ENCODE measurements at places on chromosomes 3 and 15. TPM values are rescaled to one million over a fixed set of nuclear protein-coding genes. Genes with fewer than 3 reads are reported as not detected.

Gene EFHB
- total RNA-seq = 0.48 TPM

Gene ZIC1
- total RNA-seq = 21.7 TPM

Gene EXD1
- not detected for total RNA-seq

Gene ACVR2B
- 6.7 TPM for total RNA-seq

Gene NEK10
- total RNA-seq = 2.4 TPM

Gene FHIT
- 5.1 TPM for total RNA-seq

Gene SLC28A2
- total RNA-seq = 0.15 TPM

DNA sequence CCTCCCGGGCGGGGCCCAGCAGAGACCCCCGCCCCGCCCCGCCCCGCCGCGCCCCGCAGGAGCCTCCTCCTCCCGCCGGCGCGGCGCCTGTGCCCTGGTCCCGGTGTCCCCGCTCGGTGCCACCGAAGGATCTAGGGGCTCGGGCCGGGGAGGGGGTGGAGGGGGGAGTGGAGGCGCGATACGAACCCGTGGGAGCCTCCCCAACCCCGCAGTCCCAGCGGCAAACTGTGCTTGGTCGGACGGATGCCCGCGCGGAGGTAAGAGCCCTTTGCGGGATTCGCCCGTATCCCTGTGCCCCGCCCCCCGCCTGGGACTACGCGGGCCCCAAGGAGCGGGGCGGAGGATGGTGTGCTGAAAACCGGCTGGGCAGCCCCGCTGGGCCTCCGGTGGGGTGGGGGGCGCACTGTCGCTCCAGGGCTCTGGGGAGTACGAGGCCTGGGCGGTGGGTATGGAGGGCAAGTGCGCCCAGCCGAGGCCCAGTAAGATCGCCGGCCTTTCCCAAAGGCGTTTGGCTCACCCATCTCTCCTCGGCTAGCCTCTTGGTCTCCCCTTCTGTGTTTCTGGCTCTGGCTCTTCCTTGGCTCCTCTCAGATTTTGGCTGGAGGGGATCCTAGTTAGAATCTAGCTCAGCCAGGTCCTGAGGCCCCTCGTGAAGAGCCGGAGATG is 65.6 kb upstream of the POLG start:
- DNase-seq = no peak

- DNase-seq = no peak
Measured at GRCh38 chr3:115252679-115253078, 105.6 kb upstream of the ZBTB20 start.

DNA sequence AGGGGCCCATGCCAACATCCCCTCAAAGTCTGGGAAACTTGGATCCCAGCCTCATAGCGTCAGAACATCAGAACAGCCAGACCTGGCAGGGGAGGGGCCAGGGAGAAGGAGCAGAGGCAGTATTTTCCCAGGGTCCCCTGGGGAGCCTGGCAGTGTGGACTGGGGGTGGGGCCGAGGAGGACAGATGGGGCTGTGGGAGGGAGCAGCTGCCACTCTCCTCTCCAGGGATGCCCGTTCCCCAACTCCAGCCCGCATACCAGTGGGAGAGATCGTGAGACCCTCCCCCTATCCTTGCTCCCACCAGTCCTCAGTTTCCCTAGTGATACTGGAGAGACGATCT is 6.5 kb upstream of the DNAJB8 start:
- no peak for DNase-seq

GRCh38 chr15:26662283-26662682 is 110.6 kb downstream of the GABRB3 start:
- no peak for DNase-seq

DNA sequence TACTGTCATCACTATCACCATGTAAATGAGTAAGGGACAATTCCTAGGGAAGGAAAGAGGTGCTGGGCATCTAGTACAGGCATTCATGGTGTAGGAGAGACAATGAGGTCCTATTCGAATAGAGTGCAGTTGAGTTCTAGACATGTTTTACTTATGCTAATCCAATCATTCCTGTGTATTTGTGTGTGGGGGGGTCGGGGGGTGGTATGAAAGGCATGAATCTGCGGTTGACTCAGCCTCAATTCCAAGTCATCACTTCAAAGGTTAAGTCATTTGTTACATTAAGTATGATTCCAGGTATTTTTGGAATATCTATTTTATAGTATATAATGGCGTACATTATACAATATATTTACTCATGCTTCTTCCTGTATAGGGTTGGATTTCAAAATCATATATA is 163.1 kb upstream of the GALNT15 start:
- no peak for DNase-seq

DNA sequence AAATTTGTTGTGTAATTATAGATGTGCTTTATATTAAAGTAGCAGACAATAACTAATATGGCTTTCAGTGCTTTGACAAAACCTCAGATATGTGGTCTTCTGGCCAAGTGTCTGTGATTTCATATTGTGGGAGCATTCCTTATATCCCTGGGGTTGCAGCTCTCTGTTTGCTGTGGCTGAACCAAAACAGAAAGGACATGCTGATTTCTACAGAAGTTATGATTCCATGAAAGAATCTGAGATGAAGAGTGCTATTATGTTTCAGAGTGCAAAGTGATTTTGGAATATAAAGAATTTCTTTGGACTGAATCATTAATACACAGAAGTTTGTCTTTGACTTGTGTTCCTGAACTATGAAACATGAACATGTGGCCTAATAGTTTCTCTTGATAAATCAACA is 36.5 kb downstream of the CDV3 start:
- DNase-seq = no peak

GRCh38 chr3:54988302-54988837 is 60.5 kb upstream of the LRTM1 start:
- no peak for DNase-seq

GRCh38 chr3:126358816-126359181 is 1.6 kb upstream of the KLF15 start:
- no peak for DNase-seq

- no peak for DNase-seq
Measured at GRCh38 chr3:138898301-138898700, 48.6 kb downstream of the FOXL2 start.

DNA sequence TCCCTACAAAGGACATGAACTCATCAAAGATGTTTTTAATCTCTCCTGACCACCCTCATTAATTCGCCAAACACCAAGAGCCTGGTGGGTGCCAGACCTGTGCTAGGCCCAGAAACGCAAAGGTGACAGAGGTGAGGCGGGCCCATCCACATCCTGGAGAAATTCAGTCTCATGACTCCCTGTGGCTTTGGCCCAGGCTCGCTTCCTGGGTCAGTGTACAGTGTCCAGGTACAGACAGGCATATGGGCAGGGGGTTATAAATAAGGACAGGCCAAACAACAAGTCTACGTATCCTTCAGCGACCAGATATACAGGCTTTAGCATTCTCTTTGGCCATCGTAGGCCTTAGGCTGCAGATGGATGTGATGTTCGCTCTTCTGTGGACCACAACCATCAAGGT is 945 bp upstream of the PLA2G4F start:
- peak; percentile 18 for DNase-seq

DNA sequence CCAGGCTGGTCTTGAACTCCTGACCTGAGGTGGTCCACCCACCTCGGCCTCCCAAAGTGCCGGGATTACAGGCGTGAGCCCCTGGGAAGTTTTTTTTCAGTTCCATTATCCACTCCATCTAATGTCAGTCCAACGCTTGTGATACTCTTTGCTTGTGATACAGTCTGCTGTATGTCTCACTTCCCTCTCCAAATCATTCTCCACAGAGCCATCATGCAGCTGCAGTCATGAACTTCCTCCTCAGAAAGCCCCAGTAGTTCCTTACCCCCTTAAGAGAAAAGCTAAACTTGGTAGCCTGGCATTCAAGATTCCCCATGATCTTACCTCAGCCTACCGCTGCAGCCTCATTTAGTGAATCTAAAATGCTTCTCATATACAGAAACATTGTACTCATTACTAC is 2.3 kb downstream of the ARPC4 start:
- no peak for DNase-seq

DNA sequence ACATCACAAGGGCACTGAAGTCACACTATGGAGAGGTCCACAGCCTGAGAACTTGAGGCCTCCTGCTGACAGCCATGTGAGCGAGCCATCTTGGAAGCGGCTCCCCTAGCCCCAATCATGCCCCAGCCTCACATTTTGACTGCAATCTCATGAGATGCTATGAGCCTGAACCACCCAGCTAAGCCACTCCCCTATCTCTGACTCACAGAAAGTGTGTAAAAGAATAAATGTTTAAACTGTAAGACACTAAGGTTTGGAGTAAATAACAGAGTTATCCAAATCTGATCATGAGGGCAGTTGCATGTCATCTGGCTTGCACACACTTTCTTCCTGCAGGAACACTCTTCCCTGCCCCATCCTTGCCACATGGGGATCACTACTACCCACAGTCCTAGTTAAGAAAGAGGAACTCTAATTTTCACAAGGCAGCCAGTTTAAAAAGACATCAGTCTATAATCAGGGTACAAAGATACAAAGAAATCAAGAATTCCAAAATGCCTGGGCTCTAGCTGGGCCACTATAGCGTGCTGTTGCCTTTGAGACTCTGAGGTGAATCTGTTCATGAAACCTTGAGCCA is 494.2 kb downstream of the FOXP1 start:
- no peak for DNase-seq

DNA sequence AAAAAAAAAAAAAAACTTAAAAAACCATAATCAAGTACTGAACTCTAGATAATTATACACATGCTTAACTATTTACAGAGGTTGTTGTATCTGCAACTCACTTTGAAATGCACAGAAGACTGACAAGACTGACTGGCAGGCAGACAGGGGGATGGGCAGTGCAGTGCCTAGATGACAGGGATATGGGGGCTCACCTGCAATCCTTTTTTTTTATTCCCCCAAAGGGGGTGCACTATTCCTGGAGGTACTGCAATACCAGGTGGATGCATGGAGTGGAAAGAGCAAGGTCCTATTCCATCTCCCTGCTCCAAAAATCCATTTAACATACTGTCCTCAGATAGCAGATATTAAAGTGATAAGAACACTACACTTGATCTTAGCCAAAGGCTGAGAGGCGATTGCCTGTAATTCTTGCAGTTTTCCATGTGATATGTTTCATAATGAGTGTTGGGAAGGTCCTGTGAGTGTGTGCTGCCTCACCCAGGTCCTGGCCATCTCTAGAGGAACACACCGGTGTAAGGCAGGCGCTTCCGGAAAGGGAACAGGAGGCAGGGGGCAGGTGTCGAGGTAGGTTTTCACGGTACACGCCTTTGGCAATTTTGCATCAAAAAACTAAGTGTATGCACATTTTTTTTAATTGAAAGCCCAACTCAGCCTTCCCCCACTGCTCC is 22.7 kb downstream of the SEC61A1 start:
- DNase-seq = no peak

GRCh38 chr3:50226888-50227389 is 9.1 kb upstream of the GNAI2 start:
- peak; percentile 64 for DNase-seq

DNA sequence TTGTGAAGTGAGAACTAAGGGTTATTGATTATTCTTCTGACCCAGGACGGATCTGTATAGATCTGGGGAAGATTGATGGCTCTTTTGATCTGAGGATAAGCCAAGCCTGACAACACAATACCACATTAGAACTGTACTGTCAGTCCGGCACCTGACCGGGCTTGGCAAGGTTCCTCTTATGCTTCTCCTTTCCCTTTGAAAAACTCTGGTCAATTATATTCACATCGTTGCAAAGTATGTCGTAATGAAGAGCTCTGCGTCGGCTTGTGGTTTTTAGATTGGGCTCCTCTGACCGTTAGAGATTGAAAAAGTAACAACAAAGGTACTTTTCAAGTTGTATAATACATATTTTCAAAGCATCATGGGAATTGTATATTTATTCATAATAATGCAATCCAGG is 389.8 kb downstream of the NR2F2 start:
- no peak for DNase-seq

- DNase-seq = no peak
Measured at GRCh38 chr3:25584011-25584789, 80.5 kb downstream of the TOP2B start.

DNA sequence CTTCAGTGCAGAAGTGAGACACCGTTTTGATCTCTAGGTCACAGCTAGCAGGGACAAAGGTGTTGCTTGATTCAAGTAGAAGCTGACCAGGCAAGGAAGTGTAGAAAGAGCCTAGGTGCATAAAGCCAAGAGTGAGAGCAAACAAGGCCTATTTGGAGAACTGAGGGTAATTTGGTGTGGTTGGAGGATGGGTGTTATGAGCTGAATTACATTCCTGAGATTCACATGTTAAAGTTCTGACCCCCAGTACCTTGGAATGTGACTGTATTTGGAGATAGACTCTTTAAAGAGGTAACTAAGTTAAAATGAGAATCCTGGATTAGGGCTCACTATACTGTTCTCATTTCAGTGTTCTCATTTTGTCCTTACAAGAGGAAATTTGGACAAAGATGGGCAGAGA is 191.3 kb downstream of the ZMAT3 start:
- no peak for DNase-seq

DNA sequence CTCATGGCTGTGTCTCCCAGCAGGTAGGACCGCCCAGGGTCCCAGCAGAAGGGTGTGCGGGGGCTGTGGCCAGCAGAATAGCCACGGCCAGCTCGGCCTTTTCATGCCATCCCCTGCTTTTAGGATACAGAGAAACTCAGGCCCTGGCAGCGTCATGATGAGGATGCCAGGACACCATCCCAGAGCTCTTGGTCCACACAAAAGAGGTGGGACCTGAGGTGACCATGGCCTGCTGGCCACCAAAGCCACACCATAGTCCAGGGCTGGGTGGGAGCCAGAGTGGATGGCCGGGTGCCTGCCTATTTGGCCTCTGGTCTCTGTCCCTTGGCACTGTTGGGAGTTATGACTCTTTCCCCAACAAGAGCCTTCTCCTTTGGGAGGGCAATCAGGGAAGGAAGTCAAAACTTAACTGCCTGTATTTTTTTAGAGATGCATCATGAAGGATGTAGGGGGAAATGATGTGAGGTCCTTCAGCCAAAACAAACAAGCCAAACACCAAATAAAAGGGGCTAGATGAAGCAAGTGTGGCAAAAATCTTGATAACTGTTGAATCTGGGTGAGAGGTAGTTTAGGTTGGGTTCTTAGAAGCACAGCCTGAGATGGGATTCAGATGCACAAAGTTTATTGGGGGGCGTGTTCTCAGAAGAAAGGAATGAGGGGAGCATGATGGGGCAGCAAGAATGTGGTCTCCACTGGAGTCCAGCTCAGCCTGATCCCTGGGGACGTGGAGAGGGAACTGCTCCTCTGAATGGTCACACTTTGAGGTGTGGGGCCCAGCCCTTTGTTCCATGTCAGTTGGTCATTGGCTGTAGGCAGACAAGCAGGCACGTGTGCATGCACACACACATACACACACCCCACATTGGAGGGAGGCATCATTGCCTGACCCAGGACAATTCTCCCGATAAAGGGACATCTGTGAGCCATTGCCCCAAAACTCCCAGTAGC is 33.2 kb downstream of the SMAD6 start:
- peak; percentile 88 for DNase-seq

GRCh38 chr3:124443446-124443845 is 286.8 kb upstream of the UMPS start:
- DNase-seq = no peak

All from left lobe of liver (tissue), 2 donors.